ENCODE measurements at places on chromosomes 16 and 17.

DNA sequence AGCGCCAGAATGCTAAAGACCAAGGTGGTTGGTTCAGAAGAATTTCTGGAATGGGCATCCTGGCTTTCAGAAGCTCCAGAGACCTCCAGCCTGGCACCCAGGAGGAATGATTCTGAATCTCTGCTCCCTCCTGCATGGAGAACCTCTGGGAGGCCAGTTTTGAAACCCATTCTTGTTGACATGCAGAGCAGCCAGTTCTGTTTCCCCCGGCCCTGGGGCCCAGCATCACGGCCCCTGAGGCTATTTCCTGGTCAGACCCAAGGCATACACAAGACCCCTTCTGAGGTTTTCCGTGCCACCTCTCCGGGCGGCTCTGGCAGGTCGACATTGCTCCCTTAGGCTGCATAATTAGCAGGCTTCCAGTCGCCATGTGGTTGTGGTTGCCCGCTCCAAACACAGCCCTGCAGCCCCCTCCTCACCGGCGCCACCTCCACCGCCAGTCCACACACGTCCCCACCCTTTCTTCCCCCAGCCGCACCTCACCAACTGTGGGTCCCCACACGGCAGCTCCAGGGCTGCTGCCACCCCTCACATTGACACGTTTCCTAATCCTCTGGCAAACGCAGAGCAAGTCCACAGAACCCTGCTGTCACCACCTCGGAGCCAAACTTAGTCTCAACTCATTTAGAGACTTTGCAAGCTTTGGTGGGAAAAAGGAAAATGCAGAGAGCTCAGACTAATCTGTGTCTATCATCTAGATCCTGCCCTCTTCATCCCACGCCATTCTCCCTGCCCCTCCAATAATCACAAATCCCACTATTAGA is 367.1 kb downstream of the SOX9 start:
- no peak for DNase-seq

- DNase-seq = no peak
Observed at GRCh38 chr17:7068268-7068667, 11.8 kb downstream of the CLEC10A start.

DNA sequence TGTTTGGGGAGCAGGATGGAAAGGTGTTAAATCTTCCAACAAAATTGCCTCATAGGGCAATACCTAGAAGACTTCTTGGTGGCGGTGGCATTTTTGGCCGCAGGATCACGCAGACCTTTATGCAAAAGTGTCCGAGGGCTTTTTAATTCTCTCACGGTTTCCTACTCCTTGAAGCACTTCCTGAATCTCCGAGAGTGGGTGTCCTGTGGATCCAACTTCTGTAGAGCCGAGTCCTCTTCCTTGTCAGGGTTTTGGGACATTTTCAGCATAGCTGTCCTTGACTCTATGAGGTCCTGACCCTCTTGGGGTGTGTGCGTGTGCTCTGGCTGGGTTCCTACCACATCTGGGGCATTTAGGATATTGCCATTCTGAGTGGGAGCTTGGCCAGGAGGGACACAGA is 31.7 kb downstream of the IL21R start:
- DNase-seq = no peak

DNA sequence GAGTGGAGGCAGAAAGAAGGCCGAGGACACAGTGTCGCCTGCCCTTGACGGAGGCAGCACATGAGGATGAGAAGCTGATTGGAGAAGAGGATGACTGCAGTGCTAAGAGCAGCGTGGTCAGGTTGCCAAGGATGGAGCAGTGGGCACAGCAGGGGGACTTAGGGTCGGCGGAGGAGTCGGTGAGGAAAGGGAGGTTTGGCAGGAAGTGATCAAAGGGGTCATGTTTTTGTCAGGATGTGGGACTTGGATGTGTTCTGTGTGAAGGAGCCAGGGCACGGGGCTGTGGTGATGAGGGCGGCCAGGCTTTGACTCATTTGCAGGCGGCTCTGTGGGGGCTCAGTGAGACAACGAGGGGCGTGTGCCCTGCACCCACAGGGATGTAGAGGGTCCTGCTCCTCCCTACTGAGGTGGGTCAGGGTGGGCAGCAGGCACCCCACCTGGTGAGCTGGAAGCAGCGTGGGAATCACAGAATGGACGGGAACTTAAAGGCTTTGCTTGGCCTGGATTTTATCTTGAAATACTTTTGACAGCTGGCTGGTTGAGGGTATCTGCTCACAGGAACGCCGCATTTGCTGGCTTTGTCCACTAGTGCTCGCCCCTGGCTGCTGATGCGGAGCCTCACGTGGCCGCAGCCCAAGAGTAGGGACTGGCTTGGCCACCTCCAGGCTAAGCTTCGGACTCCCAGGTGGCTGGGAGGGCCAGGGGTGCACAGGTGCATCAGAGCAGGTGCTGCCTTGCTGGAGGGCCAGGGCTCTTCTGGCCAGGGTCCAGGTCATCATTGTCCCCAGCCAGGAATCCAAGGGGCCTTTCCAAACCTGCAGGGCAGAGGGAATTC is 6.0 kb downstream of the MPG start:
- DNase-seq = no peak

DNA sequence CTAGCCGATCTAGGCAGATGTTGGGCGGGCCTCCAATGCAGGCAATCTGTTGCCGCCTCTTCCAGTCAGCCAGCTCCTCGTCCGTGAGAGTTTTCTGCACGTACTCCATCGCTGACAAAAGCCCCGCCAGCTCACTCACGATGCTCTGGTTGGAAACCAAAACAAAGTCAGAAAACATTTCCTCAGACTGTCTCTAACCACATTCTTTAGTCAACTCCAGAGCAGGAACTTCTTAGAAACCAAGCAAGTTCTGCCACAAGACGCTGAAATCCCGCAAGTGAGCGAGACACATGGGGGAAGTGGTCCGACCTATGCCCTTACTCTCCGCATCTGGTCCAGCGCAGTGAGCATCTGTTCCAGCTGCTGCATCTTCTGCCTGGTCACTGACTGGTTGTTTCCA is 49.1 kb downstream of the STAT5A start:
- no peak for DNase-seq

DNA sequence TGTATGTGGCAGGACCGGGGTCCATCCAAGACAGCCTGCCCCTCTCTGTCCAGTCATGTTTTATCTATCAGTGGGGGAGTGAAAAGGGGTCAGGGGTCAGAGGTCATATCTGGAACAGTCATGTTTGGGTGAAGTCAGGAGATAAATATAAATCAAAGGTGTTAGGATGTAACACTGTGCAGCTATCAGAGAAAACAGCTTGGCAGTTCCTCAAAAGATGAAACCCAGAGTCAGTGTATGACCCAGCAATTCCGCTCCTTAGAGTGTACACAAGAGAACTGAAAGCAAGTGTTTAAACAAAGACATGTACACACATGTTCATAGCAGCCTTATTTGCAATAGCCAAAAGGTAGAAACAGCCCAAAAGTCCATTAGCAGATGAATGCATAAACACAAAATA is 361.3 kb downstream of the FOXL1 start:
- no peak for DNase-seq

GRCh38 chr17:376936-377863 is 24.6 kb upstream of the RPH3AL start:
- DNase-seq = no peak
